ENCODE measurements at places on chromosomes 5 and 9.

- DNase-seq, result no peak
Measured at GRCh38 chr5:149471406-149472183, 79.6 kb downstream of the CSNK1A1 start.

- no peak for DNase-seq
Measured at GRCh38 chr9:72203205-72203803, 54.1 kb downstream of the GDA start.

DNA sequence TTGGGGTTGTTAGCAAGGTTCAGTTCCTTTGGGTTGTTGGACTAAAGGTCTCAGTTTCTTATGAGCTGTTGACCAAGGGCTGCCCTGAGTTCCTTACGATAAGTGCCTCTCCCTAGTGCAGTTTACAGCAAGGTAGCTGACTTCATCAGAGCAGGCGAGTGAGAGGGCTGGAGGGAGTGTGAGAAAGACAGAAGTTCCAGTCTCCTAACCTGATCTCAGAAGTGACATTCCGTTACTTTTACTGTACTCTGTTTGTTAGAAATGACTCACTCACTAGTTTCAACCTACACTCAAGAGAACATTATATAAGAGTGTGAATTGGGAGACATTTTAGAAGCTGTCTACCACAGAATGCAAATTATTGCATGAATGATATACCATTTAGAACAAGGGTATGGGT lies 21.2 kb upstream of the IL31RA start:
- no peak for DNase-seq

DNA sequence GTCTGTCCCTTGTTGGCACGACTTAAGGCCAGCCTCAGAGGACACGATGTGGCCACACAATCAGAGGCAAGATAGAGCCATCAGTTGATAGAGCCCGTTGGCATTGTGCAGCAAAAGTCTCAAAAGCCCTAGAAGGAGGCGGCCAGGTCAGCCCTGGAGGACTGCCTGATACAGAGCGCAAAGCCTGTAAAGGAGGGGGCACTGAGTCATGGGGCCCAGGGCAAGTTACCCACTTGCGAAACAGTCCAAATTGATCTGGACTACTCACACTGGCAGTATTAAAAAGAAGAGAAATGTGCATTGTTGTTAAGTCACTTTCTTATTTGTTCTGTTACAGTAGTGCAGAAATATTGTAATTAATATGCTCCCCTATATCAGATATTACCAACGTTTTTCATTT lies 51.5 kb downstream of the KLF9 start:
- no peak for DNase-seq

DNA sequence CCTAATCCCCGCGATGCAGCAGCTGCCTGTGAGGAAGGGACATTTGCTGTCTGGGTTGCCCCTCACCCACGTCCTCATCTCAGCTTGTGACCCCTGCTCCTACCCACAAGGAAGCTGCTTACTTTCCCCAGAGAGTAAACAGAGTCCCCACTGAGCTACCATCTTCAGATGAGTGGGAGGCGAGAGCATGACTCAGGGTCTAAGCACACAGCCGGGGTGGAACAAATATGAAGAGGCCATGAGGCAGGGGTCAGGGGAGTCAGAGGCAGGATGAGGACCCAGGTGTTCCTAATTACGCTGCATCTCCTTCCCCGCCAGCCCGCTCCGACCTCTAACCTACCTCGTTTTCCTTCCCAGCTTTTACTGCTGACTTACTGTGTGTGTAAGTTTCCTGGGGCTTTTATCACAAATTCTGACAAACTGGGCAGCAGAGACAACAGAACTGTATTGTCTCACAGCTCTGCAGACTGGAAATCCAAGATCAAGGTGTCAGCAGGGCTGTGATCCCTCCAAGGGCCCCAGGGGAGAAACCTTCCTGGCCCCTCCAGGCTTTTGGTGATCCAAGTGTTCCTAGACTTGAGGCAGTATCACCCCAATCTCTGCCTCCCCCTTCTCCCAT lies 94.0 kb upstream of the DNAH5 start:
- DNase-seq, result no peak

- DNase-seq, result no peak
Measured at GRCh38 chr9:4986296-4986695, 1.2 kb downstream of the JAK2 start.

GRCh38 chr5:161734741-161735140 lies 49.2 kb downstream of the GABRA6 start:
- no peak for DNase-seq

DNA sequence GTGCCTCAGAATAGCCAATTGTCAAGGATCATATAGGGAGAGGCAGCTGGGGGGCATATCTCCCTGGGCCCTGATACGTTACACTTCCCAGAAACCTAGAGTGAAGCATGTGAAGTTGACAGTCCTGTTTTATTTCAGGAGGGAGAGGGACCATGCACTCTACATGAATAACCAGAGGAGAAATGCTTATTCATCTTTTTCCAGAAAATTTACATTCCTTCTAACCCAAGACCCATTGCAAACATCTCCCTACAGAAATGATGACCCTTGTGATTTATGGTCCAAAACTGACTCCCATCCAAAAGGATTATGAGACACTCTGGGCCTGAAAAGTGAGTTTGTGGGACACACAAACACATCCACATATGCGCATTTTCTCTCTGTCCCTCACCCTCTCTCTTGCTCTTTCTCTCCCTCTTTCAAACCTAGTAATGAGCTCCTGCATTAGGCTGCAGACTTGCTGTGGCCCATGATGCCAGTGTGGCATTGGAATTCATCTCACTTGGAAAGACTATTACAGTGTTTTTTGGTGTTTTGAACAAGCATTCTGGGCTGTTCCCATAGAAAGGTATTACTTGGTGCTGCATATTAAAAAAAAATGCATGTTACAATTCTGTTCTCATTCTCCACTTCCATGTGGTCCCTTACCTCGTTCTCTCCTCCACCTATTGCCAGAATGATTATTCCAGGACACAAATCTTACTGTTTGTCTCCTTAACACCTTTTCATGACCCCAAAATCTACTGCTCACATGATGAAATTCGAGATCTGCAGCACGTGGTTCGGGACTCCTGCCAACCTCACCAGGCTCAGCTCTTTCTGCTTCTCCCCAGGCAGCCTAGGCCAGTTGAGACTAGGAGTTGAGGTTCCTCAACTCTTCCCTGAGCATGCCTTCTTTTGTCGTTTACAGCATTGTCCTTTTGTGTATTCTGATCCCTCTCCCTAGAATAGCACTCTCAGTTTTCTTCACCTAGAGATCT lies 451.3 kb upstream of the KLF4 start:
- DNase-seq, result no peak

DNA sequence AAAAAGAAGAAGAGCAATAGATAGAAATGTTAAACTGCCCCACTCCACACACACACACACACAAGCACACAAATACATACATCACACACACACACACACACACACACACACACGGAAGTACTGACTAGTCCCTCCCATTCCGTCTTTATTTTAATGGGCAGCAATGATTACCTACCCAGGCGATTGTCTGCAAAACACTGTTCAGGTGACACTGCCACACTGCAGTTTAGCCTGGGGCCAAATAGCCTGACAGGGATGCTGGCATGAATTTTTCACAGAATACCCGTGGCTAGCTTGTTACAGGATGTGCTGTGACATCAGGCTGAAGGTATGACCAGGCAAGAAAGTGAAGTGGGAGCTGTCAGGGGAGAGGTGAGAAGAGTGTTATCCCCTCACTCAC lies 86.9 kb downstream of the FRMD3 start:
- no peak for DNase-seq

DNA sequence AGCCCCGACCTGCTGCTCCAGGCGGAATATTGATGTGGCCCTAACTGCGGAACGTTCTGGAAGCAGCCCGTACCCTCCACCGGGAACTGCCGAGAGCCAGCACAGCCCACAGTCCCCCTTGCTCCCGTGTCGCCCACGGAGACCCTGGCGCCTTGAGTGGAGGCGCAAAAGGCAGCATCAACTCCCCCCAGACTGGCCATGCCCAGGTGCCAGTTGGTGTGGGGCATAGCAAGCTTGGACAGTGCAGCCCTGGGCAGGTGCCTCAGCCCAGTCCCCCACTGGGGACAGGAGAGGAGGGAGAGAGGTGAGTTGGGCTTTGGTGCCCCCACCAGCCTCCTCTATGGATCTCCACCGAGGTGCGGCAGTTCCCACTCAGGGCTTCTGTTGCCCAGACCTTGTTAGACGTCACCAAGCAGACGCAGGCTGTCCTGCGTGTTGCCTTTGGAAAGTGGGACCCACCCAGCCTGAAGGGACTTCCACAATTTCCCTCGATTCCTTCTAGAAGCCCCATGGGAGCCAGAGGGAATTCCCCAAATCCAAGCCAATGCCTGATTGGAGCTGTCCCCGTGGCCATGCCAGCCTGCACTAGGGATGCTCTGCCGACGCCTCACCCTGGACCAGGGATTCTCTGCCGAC lies 19.8 kb upstream of the NRARP start:
- no peak for DNase-seq

- DNase-seq, result no peak
Measured at GRCh38 chr9:84897362-84898094, 228.0 kb downstream of the NTRK2 start.

DNA sequence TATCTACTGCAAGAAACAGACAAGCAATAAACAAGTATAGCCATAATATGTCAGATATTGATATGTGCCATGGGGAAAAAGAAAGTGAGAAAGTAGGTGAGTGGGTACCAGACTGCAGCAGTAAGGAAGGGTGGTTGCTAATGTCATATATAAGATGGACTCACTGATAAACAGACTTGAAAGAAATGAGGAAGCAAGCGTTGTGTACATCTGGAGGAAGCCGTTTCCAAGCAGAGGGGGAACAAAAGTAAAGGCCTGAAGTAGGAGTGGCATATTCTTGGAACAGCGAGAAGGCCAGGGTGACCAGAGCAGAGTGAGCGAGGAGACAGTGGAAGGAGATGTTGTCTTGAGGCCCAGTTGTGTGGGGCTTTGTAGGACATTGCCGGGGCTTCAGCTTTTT lies 142.2 kb upstream of the MAP3K1 start:
- DNase-seq, result no peak

Measured in GM12864 (cell line).